ENCODE measurements at places on chromosomes 5 and 9. TPM values are rescaled to one million over a fixed set of nuclear protein-coding genes. Genes with fewer than 3 reads are reported as not detected.

The TRIP13 gene
- 12.4 TPM for polyA plus RNA-seq

- no peaks in the 10 kb centered on the region for H3K27me3 ChIP-seq
- H3K4me1 ChIP-seq = peaks cover 19% of the 10 kb centered on the region
- no peaks in the 10 kb centered on the region for H3K36me3 ChIP-seq
- no peak overlapping the region for H3K27ac ChIP-seq
- H3K4me3 ChIP-seq = no peak overlapping the region
These were observed 87.4 kb downstream of the PSD2 start for GRCh38 chr5:139882961-139883539.

DNA sequence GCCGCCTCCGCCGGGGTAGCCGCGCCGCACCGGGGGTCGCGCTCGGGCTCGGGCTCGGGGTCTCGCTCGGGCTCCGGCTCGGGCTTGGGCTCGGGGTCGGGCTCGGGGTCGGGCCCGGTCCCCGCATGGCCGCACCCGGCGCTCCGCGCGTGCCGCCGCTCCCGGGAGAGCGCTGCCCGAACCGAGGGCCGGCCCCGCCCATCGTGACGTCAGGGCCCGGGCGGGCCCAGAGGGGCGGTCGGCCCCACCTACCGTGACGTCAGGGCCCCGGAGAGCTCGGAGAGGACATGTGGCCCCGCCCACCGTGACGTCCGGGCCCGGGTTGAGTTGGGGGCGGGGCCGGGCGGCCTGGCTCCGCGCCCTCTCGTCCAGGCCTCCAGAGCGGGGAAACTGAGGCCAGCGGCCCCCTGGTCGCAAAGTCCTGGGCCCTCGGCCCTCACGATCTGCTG, at the start of gene NSMF:
Gene NSMF, minus strand, starts transcription at position 183 of the 449 bp plus-strand sequence. CDS start 232 bp downstream, outside the sequence.
- H3K4me3 ChIP-seq = peak within 1 kb of the TSS; percentile 51
- H3K36me3 ChIP-seq = no peaks in the 10 kb centered on the region
- peaks cover 12% of the 10 kb centered on the region for H3K4me1 ChIP-seq
- peak; percentile 93 for DNase-seq
- peaks cover 18% of the 10 kb centered on the region for H3K27me3 ChIP-seq
- no peak within 1 kb of the TSS for H3K27ac ChIP-seq

GRCh38 chr9:130042406-130042884, 544 bp downstream of the FNBP1 start:
- H3K27ac ChIP-seq = peak overlapping the region; percentile 90
- peak; percentile 20 for DNase-seq
- peak overlapping the region; percentile 85 for H3K4me3 ChIP-seq
- H3K27me3 ChIP-seq = no peaks in the 10 kb centered on the region

DNA sequence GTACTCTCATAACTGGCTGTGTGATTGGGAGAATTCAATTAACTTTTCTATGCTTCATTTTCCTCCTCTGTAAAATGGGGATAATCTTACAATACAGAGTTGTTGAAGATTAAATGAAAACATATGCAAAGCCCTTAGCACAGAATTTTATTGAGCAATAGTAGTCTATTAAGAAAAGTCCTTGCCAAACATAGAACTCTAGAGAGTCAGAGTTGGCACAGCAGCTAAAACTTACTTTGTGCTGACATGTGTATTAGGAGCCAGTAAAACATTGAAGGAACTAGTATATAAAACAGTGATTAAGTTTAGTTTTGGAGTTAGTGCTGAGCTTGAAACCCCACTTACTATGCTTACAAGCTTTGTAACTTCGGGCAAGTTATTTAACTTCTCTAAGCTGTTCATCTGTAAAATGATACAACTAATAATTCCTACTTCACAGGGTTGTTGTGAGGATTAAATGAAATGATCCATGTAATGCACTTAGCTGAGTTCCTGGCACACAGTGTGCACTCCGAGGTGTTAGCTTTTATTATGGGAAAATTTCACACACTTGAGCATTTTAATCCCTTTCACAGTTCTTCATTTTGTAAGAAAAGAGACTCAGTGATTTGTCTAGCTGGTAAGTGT, 20.0 kb upstream of the GRIN3A start:
- no peaks in the 10 kb centered on the region for H3K27me3 ChIP-seq
- H3K36me3 ChIP-seq = no peaks in the 10 kb centered on the region
- H3K27ac ChIP-seq = no peak overlapping the region
- no peak for DNase-seq
- no peak overlapping the region for H3K4me3 ChIP-seq
- no peaks in the 10 kb centered on the region for H3K4me1 ChIP-seq

- no peak overlapping the region for H3K27ac ChIP-seq
- no peaks in the 10 kb centered on the region for H3K27me3 ChIP-seq
- no peaks in the 10 kb centered on the region for H3K4me1 ChIP-seq
- no peak overlapping the region for H3K4me3 ChIP-seq
These were observed 105.6 kb downstream of the TENT4A start for GRCh38 chr5:6818594-6819511.

Measured in cardiac muscle cell (in vitro differentiated cells and primary cell).